ENCODE measurements at places on chromosomes 5 and 9. TPM values are rescaled to one million over a fixed set of nuclear protein-coding genes. Genes with fewer than 3 reads are reported as not detected.

Gene EIF4E1B
- total RNA-seq = not detected

- no peak for DNase-seq
Observed at GRCh38 chr9:98545021-98545420, 163.7 kb downstream of the GABBR2 start.

- no peak for DNase-seq
Observed at GRCh38 chr5:88384886-88385285, 116.2 kb upstream of the TMEM161B start.

DNA sequence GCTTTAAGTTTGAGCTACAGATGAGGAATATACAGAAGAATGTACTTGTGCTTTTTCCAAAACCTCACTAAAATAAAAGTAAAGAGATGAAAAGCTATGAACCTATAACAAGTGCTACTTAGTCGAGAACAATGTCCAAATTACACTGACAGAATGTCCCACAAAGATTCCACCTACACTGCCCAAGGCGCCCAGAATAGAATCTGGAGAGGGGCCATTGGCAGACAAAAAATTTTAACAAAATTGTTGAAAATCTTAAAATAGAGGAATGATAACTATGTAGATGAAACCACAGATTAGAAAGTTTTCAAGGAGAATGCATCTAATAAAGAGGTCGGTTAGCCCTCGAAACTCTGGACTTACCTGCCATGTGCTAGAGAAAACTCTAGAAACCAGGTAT, 235.3 kb downstream of the CETN3 start:
- DNase-seq = no peak

Gene CARD9
- 0.70 TPM for total RNA-seq

Gene NADK2
- total RNA-seq = 34.6 TPM

- DNase-seq = no peak
Observed at GRCh38 chr9:136965771-136966484, 11.4 kb upstream of the PTGDS start.

Gene CCL28
- 0.46 TPM for total RNA-seq

Gene MARCOL
- total RNA-seq = not detected

GRCh38 chr5:117463881-117464570, 889.4 kb upstream of the SEMA6A start:
- no peak for DNase-seq

GRCh38 chr9:94801234-94801633, 74.7 kb downstream of the AOPEP start:
- DNase-seq = no peak

DNA sequence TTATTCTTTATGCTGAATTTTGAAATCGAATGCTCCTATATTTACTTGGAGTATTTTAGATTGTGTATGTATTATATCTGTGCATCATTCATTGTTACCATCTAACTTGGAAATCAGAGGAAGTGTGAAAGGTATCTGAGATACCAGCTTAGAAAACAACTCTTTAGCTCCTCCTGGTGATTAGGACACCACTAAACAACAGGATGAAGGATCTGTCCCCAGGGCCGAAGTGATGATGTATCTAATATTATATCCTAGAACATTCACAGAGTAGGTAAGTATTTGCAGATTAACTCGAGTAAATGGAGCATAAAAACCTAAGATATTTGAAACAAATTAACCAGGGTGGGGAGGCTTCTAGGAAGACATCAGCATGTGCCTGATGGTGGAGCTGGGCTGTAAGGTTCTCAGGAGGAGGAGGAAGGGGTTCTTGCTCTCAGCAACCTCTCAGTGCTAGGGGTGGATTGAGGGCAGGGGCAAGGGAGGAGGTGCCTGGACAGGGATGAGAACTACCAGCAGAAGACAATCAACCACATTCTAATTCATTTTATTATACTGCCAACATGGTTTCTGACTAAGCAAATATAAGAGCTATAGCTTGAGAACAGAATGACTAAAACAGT, 2.6 kb upstream of the NFIL3 start:
- no peak for DNase-seq

DNA sequence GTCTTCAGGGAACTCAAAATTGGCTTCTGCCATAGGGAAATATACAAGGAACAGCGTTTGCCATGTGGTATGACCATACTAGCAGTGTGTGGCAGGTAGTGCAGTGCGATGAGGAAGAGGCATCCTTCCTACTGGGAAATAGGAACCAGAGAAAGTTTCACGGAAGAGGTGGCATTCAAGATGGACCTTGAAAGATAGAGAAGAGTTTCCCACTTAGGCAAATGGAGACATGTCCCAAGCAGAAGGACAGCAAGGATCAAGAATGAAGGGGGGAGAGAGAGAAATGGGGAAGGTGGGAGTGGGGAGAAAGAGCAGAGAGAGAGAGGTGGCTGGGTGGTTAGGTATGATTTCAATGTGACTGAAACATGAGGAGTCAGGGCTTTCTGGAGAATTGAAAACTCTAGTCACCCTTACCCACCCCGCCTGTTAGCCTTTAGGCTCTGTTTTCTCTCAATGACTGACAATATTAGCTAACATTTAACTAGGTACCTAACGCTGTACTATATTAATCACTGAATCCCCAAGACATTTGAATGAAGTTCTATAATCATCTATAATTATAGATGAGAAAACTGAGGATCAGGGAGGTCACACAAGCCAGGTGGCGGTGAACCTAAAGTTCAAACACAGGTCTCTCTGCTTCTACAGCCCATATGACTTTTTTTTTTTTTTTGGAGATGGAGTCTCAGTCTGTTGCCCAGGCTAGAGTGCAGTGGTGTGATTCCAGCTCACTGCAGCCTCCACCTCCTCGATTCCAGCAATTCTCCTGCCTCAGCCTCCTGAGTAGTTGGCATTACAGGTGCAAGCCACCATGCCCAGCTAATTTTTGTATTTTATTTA, 171.3 kb downstream of the NR3C1 start:
- peak; percentile 24 for DNase-seq

Gene ZBTB34
- 5.7 TPM for total RNA-seq

Gene PCDHA13
- not detected for total RNA-seq

DNA sequence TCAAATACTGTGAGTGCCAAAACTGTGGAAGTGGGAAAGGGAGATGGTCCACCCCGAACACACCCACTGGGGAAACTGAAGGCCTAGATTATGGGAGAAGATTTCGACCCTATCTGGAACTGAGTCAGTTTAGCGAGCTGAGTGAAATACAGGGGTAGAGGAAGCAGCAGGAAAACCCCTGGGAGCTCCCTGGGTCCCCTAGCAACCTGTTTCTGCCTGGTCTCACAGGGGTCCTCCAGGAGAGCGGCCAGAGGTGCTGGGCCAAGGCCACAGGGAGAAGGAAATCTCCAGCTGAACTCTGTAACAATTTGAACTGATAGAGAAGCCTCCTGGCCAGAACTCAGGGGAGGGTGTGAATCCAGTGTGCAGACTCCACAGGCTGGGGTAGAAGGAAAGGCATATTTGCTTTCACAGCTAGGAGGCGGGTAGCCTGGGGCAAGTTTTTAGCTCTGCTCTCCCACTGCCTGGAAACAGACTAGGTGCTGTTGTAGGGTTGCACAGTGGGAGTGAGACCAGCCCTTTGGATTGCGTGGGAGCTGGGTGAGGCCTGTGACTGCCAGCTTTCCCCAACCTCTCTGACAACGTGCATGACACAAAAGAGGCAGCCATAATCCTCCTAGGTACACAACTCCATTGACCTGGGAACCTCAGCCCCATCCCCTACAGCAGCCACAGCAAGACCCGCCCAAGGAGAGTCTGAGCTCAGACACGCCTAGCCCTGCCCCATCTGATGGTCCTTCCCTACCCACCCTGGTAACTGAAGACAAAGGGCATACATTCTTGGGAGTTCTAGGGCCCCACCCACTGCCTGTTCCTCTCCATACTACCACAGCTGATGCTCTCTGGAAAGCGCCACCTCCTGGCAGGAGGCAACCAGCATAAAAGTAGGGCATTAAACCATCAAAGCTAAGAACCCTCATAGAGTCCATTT, 78.8 kb upstream of the GPBP1 start:
- DNase-seq = no peak

DNA sequence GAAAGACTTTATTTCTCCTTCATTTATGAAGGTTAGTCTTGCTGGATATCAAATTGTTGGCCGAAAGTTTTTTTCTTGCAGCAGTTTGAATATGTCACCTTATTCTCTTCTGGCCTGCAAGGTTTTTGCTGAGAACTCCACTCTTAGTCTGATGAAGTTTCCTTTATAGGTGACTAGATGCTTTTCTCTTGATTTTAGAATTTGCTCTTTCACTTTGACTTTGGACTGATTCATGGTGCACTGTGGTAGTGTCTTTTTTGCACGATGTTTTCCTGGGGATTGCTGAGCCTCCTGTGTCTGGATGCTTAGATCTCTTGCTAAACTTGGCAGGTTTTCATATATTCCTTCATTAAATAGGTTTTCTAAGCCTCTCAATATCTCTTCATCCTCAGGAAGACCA, 12.4 kb downstream of the AHRR start:
- no peak for DNase-seq

Gene RANBP3L
- 0.51 TPM for total RNA-seq

GRCh38 chr5:112264666-112265065, 154.4 kb downstream of the EPB41L4A start:
- DNase-seq = no peak

DNA sequence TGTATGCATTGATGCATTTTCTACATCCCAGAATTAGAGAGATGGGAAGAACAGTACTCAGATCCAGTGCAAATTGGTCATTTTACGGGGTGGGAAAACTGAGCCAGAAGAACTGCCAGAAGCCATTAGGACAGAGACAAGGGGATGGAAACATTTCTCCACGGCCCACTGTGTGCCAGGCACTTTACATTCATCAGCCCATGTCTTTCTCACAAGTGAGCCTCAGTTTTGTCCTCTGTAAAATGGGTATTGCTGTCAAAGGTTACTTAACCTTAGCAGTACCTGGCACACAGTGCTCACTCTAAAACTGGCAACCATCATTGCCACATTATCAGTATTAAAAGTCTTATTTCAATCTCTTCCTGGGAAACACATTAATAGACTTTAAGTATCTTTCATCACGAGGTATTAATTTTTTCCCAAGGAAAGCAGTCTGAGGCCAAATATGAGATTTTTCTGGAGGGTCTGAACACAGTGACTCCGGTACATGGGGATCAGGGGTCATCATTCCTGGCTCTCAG, 5.2 kb downstream of the DUSP1 start:
- no peak for DNase-seq

GRCh38 chr5:43203373-43203772, 11.3 kb downstream of the NIM1K start:
- no peak for DNase-seq

GRCh38 chr9:126327006-126327713, 531 bp downstream of the MVB12B start:
- DNase-seq = no peak

DNA sequence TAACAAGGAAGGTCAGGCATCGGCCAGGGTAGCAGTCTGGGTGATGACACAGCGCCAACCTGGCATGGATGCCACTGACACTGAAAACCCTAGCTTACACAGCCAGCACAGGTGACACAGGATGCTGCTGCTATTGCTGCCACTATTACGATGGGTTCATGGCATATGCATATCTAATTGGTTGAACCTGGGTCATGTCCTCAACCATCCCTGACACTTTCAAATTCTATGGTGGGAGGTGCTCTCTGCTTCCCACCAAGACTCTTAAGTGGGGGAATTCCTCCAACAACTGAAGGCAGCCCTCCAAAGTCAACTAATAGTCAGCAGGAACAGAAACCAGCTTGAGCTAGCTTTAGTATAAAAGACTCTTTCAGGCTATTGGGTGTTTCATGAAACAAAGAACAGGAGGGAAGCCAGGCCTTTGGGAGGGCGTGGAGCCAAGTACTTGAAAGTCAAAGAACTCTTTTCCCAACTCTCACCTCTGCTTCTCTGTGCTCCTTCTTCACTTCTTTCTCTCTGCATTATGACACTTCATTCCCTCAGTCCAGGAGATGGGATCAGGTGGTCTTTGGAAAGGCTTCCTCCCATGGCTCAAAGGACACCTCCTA, 21.3 kb downstream of the PTTG1 start:
- DNase-seq = no peak

DNA sequence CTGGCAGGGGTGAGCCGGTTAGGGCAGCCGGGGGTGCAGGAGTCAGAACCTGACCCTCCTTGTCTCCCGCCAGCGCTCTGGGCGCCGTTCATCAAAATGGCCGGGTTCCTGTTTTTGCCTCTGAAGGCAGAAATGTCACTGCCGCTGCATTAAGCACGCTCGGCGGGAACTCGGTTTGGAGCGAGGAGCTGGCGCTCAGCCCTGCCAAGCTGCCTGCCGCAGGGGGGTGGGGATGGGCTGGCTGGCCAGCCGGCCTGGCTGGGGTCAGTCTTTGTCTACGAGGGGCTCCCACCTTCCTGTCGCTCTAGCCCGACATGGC, 63.7 kb downstream of the CXXC5 start:
- DNase-seq = no peak

Gene FAM221B
- total RNA-seq = not detected

Gene KIF3A
- 10.9 TPM for total RNA-seq

DNA sequence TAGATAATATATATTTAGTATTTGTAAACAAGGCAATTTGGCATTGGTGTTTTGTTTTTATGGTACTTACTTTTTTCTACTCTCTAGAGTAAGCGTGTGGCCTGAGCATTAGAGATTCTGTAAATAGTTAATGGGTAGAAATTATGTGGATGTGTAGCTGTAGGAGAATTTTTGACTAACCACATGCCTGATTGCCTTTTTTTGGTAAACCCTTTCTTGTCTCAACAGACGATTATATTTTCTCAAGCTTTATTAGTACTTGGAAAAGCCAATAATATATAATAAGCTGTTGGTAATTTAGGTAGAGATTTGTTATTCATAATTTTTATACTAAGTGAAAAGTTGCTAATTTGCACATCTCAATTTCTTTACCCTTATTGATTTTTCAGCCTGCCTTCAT, 76.8 kb downstream of the FCHO2 start:
- DNase-seq = no peak

DNA sequence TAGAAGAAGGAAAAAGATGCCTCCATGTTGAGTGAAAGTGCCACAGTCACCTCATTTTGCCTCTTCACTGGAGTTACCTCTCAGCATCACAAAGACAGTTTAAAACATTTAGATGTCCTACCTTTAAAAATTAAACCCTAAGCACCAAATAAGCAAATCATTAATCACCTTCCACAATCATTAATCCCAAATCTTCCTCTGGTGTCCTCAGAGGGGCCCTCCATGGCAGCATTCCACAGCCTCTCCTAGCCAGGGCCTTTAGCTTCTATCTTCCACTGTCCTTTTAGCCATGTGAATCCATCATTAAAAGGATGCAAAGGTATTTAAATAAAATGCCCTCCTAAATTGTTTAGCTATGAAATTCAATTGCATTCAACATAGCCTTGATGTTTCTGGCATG, 310.8 kb downstream of the PDE4D start:
- DNase-seq = no peak

DNA sequence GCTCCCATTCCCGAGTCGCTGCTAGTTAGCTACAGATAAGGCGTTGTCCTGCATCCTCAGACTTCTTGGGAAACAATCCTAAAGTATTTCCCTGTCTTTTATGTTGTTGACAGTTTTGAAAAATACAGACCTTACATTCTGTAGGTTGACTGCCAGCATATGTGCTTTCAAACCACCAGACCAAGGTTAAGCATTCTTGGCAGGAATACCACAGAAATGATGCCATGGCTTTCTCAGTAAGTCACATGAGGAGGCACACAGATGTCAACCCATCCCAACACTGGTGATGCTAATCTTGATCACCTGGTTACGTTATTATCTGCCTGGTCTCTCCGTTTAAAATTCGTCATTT, 871 bp downstream of the GLE1 start:
- no peak for DNase-seq

Gene SYK
- 4.7 TPM for total RNA-seq
